NCI-H510A treated with DMSO at 0.1 percent for 48 hours (cell line): ENCODE measurements at places on chromosomes 3 and 15.

- no peak for DNase-seq
Observed at GRCh38 chr3:179414804-179415203, 36.5 kb downstream of the GNB4 start.

- DNase-seq: no peak
Observed at GRCh38 chr15:56839641-56840040, 78.8 kb upstream of the TCF12 start.

- no peak for DNase-seq
Observed at GRCh38 chr15:63047792-63048114, 5.2 kb downstream of the TPM1 start.

- DNase-seq: no peak
Observed at GRCh38 chr15:48469681-48470080, 138.5 kb downstream of the DUT start.

GRCh38 chr3:38634111-38634510 lies 15.4 kb downstream of the SCN5A start:
- no peak for DNase-seq

DNA sequence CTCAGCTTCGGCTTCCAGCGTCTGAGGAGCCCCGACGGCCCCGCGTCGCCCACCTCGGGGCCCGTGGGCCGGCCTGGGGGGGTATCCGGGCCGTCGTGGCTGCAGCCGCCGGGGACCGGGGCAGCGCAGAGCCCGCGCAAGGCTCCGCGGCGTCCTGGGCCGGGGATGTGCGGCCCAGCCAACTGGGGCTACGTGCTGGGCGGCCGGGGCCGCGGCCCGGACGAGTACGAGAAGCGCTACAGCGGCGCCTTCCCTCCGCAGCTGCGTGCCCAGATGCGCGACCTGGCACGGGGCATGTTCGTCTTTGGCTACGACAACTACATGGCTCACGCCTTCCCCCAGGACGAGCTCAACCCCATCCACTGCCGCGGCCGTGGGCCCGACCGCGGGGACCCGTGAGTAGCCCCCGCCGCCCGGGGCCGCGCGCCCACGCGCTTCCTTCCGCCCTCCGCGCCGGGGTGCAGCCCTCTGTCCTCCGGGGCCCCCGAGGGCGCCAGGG lies 462 bp downstream of the EDEM1 start:
- DNase-seq: no peak
